ENCODE measurements at places on chromosomes 5 and 9.

GRCh38 chr5:54135042-54135441, 175.3 kb downstream of the ARL15 start:
- peak; percentile 26 for DNase-seq

GRCh38 chr5:82296929-82297328, 18.8 kb upstream of the RPS23 start:
- DNase-seq = no peak

DNA sequence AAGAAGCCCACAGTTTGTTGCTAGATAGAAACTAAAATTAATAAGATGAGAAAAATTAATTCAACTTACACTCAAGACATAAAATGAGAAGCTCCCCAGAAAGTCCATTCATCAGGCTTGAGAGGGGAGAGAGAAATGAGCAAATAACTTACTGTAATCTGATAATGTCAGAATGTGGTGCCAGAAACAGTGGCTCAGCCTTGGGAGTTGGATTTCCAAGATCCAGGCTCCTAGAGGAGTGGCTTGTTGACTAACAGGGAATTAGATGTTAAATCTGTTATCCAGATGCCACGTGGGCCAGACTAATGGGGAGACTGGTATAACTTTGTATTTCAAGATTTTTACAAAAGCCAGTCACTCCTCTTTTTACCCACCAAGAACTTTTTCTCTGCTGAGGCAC, 458.2 kb downstream of the GADD45G start:
- DNase-seq = no peak

DNA sequence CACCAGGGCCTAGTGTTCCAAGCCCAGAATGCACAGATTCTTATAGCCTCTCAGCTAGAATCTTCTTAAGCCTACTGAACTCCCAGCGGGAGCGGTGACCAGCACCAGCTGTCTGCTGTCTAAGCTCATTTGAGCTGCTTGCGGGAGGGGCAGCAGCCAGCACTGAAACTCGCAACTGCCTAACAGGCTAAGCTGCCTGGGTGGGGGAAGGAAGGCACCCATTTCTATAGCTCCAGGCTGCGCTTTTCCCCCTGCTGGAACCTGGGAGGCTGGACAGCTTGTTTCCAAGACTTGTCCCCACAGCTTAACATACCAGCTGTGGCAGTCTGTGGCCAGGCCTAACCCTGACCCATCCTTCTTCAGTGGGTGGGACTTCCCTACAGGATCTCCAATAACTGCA, 512.9 kb downstream of the EFNA5 start:
- no peak for DNase-seq

GRCh38 chr9:18256568-18256967, 217.4 kb upstream of the ADAMTSL1 start:
- peak; percentile 17 for DNase-seq
